ENCODE measurements at places on chromosomes 3 and 15.

- no peak for DNase-seq
Measured at GRCh38 chr3:69770976-69771634, 31.8 kb downstream of the MITF start.

DNA sequence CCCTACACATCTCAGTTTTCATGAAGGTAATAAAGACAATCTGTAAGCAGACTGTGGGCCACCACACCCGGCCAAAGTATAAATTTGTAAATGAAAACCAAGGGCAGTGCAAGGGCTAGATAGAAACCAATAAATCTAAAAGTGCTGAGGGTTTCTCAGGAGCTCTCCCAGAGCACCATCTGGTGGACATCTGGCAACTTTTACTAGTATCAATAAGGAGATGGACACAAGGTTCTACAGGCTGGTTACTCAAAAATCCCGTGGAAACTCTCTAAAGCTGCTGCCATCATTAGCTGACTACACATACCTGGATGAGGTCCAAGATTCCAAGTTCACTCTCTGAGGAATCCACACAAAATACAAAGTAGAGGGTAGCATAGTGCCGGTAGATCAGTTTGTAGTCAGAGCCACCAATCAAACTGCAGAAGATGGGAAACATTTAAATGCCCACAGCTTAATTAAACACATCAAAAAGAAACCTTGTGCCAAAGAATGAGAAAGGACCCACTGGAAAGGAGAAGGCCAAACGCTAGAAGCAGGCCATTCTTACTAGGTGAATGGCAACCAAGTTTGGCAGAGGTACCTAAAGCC, 5.5 kb downstream of the AP3S2 start:
- DNase-seq, result no peak

GRCh38 chr15:100111125-100112060, 230.4 kb downstream of the ADAMTS17 start:
- no peak for DNase-seq

DNA sequence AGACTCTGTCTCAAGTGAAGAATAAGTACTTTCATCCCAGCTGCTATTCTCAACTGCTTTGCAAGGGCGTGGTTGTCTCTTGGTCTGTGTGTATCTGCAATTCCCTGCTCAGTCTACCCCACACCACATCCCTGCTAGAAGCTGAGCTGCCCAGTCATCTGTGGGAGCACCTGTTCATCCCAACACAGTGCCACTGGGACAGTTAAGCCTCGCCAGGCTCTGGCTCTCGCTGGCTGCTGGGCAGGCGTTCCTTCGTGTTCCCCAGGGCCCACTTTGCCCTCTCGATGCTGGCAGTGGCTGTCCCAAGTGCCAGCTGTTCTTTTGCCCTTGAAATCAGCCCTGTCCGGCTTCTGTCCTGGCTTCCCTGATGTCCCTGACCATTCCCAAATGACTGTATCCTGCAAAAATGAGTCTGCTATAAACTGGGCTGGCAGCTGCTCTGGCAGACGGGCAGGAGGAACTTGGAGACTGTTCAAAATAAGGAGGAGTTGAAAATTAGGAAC, 91.6 kb upstream of the KLHL25 start:
- no peak for DNase-seq

DNA sequence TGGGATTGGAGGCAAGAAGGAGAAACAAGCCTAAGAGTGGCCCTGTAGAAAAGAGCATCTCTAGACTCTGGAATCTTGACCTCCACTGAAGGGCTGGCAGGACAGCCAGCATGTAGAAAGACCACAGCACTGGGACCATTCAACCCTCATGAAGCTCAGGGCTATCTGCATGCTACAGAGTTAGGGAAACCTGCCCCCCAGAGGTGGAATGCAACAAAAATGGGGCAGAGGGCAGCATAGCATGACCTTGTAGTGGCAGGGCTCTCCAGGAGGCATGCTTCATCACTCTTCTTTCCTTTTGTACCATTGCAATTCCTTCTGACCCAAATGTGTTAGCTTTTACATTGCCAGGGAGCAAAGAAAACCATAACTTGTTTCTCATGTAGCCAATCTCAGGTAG, 445.4 kb downstream of the EPHB1 start:
- no peak for DNase-seq

DNA sequence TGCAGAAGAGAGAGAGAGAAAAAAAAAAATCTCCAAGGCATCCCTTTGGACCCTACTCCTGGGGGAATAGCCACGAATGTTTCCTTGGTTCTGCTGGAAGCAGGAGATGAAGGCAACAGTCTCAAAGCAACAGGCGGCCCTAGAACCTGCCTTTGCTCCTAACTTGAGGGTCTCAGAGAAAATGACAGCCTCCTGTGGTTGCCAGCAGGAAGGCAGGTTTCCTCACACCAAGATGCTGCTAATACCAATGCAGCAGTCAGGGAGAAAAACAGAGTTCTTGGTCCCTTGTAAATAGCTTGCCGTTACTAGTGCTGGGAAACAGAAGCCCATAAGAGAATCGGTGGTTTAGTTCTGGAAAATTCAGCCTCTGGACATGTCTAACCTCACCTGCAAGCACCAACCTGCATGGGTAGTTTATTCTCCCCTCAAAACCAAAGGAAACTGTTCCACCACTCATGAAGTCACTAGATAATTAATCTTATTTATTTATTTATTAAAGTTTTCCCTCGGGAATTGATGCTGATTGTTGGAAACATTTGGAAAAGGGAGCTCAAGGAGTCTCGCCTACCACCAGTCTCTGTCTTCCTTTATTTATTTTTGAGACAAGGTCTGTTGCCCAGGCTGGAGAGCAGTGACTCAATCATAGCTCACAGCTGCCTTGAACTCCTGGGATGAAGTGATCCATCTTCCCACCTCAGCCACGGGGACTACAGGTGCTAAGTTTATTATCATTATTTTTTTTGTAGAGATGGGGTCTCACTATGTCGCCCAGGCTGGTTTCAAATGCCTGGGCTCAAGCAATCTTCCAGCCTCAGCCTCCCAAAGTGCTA, 883 bp upstream of the FRMD4B start:
- DNase-seq, result no peak

DNA sequence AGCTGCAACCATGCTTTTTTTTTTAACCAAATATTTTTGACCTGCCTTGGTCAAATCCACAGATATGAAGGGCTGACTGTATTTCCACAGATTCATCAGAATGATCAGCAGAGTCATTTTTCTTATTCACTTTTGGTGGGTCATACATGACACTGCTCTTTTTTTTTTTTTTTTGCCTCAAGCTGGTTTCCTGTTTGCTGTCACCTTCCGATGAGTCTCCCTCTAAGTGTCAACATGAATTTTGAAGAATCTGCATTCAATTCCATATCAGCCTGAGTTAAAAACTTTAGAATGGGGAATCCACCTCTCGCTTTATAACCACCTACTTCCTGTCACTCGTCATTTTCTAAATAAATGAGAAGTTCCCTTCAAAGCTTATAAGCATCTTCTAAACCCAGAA, 2.2 kb upstream of the SLC12A8 start:
- no peak for DNase-seq

DNA sequence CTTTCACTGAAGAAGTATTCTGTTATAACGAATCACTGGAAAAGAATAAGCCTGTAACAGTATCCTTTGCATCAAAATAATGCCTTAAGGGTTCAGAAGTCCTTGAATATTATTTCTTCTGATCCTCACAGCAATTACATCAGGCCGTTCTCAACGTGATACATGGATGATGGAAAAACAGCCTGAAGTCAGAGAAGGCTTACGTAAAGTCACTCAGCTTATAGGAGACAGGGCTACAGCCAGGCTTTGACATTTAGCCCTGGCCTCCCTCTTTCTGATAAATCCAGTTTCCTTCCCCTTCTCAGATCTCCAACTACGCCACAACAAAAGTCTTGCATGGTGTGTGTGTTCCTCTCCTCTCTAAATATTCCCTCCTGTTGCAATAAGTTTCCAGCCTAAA, 131.9 kb downstream of the ANO10 start:
- no peak for DNase-seq

DNA sequence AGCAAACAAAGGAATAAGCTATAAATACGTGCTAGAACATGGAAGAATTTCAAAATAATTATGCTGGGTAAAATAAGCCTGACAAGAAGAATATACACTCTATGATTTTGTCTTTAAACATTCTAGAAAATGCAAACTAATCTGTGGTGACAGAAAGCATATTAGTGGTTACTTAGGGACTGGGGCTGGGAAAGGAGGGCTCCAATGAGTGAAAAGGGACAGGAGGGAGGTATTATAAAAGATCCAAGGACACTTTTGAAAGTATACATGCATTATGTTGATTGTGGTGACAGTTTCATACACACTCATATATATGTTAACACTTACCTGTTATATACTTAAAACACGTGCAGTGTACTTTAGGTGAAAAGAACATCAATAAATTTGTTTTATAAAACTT, 23.0 kb downstream of the MYH15 start:
- DNase-seq, result no peak

DNA sequence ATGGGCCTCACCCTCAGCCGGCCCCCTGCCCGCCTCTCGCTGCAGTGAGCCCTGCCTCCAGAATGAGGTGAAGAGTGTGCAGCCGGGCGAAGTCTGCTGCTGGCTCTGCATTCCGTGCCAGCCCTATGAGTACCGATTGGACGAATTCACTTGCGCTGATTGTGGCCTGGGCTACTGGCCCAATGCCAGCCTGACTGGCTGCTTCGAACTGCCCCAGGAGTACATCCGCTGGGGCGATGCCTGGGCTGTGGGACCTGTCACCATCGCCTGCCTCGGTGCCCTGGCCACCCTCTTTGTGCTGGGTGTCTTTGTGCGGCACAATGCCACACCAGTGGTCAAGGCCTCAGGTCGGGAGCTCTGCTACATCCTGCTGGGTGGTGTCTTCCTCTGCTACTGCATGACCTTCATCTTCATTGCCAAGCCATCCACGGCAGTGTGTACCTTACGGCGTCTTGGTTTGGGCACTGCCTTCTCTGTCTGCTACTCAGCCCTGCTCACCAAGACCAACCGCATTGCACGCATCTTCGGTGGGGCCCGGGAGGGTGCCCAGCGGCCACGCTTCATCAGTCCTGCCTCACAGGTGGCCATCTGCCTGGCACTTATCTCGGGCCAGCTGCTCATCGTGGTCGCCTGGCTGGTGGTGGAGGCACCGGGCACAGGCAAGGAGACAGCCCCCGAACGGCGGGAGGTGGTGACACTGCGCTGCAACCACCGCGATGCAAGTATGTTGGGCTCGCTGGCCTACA, 8.5 kb downstream of the GRM2 start:
- DNase-seq, result no peak

GRCh38 chr3:72189339-72189738, 404.4 kb upstream of the PROK2 start:
- DNase-seq, result no peak

DNA sequence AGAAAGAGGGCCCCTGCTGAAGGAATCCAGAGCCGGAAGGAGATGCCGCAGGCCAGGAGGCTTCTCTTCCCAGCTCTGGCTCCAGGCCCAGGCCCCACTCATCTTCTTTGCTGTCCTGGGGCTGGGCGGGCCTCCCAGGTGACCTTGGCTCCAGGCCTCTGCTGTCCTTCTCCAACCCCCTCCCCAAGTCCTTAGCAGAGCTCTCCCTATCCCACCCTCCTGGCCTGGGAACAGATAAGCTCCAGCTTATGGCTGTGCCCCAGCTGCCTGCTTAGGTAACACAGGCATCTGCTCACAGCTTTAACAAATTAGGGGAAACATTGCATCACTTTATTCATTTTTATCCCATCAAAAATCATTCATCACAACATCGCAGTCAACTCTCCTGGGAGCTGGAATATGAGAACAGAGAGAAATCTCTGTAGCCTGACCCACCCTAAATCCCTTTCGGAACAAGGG, 86.9 kb downstream of the SEMA5B start:
- DNase-seq, result no peak

DNA sequence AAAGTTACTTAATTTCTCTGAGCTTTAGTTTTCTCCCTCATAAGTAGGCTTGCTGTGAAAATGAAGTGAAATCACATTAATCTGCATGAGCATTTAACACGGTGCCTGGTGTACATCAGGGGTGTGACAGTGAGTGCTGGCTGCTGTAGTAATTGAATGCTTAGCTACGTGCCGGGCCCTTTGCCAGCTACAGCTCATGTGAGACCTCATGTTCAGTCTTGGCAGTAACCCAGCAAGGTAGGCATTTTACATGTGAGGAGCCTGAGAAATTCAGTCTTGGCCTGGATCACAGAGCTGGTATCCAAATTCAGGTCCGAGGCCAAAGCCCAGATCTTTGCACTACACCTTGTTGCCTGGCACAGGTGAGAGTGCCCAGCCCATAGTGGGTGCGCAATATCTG, 9.1 kb downstream of the GHRL start:
- peak; percentile 3 for DNase-seq

DNA sequence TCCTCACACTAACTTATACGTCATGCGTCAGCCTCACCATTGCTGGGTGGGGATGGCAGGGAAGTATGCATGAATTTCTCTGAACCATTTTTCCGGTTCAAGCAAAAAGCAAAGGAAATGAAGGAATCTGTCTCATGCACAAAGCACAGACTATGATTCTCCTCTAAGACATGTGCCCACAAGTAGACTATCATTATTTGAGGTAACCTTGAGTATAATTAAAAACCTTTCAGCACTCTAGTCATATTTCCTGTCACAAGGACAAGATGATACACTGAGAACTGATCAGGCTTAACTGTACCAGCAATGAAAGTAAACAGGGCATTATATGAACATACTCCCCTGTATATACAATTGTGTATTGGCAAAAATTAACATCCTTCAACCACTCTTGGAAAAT, 56.7 kb upstream of the TSC22D2 start:
- no peak for DNase-seq

- no peak for DNase-seq
Measured at GRCh38 chr3:122469659-122470058, 45.1 kb downstream of the KPNA1 start.

GRCh38 chr3:120450600-120451271, at the start of gene FSTL1:
FSTL1 (minus strand) TSS chr3:120450992; CDS start chr3:120450746, 246 bp downstream.
- DNase-seq, result no peak

GRCh38 chr15:89898146-89898545, 4.4 kb upstream of the AP3S2 start:
- no peak for DNase-seq

GRCh38 chr15:62785881-62786828, 256.4 kb upstream of the TPM1 start:
- DNase-seq, result no peak

- no peak for DNase-seq
Measured at GRCh38 chr3:45153658-45154437, 7.7 kb upstream of the CDCP1 start.

DNA sequence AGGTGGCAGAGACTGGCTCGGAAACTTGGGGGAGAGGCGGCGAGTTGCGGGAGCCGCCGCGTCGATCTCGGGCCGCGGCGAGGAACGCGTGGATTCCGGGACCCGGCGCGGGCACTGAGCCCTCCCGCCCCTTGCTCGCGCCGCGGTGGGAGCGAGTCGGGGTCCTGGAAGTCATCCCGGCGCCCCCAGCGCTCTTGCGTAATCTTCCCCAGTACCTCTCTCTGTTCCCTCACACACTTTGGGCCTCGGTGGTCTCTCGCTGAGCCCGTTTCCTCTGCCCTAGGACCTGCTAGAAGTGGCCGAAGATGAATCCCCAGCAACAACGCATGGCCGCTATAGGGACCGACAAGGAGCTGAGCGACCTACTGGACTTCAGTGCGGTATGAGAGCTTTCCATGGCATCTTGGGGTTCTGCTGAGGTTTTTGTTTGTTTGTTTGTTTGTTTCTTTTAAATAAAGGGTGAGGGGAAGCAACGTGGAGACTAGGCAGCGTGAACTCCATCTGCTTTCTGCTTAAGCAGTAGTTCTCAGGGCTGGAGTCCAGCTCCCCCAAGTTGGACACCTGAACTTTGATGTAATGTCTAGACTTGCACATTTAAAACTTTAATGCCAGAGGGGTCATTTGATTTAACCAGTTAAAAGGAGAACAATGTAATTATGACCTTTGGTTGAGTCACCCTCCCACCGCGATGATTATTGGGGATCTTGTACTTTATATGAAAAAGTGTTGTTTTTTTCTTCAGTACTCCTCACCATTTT, 1.3 kb downstream of the TCF12 start:
- no peak for DNase-seq

GRCh38 chr3:115659253-115660220, 36.2 kb downstream of the GAP43 start:
- no peak for DNase-seq

Data from NCI-H345 (cell line).